Cortex of kidney (tissue), 1 donor: ENCODE measurements at places on chromosomes 5 and 9.

- no peak for DNase-seq
These were observed 7.9 kb upstream of the IER5L start for GRCh38 chr9:129185991-129186390.

- no peak for DNase-seq
These were observed 66.5 kb downstream of the COX7C start for GRCh38 chr5:86684222-86684621.

- no peak for DNase-seq
These were observed 168.8 kb upstream of the IRX2 start for GRCh38 chr5:2920312-2920711.

DNA sequence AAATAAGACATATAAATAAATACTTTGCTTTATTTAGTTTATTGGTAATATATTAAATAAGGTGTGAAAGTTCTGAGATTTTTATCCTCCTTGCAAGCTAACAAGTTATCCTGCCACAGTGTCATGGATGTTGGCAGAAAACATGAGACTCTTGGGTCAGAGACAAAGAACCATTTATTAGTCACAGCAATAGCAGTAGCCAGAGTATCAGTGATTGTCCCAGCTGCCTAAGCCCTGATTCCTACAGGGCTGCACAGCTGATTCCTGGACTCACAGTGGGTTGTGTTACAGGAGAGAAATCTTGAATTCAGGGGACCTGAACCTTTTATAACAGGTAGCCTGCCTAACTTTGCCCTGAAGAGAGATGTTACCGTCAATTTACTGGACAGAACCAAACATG, 304.5 kb upstream of the ZNF608 start:
- DNase-seq: no peak

DNA sequence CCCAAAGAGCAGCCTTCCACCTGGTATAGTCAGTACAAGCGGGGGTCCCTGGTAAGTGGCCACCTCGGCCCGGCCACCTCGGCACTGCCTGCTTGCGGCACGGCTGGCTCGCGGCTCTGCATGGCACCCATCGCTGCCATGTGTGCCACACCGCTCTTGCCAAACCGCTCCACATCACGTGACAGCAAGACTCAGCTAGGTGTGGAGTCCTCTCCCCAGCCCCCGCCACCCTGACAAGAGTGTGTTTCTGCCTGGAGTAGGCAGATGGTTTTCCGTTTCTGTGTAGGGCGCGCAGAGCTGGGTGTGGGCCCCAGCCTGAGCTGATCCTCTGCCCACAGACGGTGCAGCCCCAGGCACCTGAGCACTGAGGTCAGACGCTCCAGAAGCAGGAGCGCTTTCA, 50.5 kb upstream of the FCN2 start:
- DNase-seq: no peak

DNA sequence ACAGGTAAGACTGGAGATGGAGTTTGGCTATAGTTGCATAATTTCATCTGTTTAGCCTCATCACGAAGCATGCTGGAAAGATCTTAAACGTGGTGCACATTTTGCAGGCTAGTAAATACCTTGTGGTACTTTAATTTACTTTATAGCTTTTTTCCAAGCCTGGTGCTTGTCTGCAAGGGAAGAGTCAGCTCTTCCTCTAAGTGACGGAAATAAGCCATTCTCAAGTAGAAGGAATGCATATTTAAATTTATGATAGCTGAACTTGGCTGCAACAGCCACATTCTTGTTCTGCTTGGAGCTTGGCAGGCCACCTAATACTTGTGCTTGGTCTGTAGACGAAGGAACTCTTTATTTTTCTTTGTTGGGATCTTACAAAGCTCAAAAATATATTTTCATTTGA, 188.0 kb upstream of the PIK3R1 start:
- no peak for DNase-seq

- DNase-seq: no peak
These were observed 3.2 kb upstream of the FUBP3 start for GRCh38 chr9:130576176-130576575.

- DNase-seq: no peak
These were observed 105.8 kb upstream of the SMARCA2 start for GRCh38 chr9:1909322-1909721.

- DNase-seq: no peak
These were observed 744.2 kb downstream of the MTRR start for GRCh38 chr5:8613078-8613685.

GRCh38 chr5:82019342-82020138, 47.7 kb downstream of the ATG10 start:
- DNase-seq: no peak

DNA sequence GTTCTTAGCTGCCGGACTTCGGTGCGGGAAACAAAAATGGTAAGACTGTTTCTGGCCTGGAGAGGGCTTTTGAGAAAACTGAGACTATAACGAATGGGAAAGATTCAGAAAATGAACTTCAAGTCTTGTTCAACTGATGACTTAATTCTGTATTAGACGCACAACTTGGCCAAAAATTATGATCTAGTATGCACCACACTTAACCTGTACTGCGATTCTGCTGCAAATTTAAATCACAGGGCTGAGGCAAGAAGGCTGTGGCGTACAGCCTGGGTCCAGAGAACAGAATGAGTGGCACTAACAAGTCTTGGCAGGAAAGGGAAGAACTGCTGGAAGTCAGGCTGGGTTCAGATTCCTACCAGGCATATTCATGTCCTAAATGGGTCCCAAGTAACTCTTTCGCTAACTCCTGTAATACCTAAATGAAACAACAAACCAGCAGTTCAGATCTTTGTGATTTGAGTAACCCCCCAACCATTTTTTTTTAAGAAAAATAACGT, 781 bp upstream of the COL23A1 start:
- no peak for DNase-seq

- no peak for DNase-seq
These were observed 2.3 kb downstream of the CCNI2 start for GRCh38 chr5:132749506-132749905.

DNA sequence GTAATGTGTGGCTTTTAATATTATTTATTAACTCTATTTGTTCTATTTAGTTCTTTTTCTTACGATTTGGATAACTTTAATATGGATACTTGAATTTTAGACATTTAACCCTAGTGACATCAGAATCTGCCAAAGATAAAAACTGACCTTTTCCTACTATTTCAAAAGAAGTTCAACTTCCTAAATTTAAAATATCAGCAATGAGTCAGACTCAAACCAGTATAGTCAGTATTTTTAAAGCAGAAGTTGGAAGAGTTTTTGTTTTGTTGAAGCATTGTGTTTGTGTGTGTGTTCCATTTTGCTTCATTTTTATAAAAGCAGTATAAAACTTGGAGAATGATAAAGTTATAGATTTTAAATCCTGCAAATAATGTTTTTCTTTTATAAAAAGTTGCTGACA, 251.8 kb upstream of the RASA1 start:
- no peak for DNase-seq

GRCh38 chr5:81838307-81838906, 87.5 kb upstream of the SSBP2 start:
- DNase-seq: no peak

DNA sequence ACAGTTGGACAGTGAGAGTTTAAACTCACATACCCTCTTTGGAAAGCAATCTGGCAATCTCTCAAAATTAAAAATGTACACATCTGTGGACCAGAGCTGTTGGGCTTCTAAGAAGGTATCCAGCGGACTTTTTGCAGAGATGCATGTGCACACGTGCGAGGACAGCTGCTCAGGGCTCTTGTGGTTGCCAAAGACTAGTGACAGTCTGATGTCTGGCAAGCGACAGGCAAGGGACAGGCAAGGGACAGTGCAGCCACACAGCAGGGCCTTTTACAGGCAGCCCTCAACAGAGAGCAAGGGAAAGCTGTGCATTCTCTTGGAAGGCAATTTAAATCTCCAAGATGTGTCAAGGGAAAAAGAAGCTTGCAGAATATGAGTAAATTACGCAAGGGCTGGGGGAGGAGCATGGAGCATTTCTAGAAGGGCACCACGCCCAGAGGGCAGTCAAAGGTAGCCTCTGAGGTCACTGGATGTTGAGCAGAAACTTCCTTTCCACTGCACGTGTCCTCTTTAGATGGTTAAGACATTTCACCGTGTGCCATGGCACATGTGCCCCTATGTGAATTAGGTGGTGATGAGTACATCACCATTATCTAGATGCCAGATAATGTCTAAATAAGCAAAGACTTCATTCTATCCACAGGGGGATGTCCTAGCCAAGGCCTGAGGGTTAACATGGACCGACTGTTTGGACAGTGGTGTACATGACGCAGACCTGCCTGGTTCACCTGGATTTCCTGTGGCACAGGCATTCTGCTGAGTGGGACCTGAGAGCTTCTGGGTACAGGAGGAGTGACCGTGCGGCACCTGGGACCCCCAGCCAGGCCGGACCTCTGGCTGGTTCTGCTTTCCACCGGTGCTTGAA, 9.1 kb downstream of the GFPT2 start:
- no peak for DNase-seq

GRCh38 chr5:157915638-157916037, 56.7 kb upstream of the CLINT1 start:
- DNase-seq: no peak

DNA sequence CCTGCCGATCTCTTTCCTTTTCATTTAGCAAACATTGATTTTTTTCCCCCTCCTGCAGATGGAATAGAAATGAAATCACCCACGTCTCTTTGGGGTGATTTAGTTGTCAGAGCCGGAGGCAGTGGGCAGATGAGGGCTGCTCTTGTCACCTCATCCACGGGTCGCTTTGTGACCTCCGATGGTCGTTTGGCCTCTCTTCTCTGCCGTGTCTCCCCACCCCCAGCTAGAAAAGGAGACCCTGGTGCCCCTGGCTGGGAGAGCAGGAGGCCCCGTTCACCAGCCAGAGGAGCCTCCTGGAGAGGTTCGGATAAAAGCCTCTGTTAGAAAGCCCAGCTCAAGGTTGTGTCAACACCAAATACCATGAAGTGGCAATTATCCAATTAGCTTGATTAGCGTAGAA, 21.6 kb upstream of the RXRA start:
- DNase-seq: no peak

- no peak for DNase-seq
These were observed 1510.1 kb downstream of the MAT2B start for GRCh38 chr5:165015547-165015946.

DNA sequence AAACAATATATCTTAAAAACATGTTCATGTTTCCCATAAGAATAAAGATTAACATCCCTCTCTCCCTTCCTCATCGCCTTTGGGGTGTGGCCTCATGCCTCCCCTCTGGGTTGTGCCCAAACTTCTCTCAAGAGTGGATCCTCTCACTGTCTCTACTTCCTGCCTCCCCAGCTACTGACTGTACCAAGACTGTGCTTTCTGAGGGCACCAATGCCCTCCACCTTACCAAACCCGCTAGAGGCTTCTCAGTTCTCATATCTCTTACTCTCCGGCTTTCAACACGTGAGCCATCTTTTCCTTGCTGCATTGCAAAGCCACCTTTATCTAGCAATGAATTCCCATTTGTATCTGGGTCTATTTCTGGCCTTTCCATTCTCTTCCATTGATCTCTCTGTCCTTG, 34.4 kb upstream of the KCNIP1 start:
- DNase-seq: no peak

DNA sequence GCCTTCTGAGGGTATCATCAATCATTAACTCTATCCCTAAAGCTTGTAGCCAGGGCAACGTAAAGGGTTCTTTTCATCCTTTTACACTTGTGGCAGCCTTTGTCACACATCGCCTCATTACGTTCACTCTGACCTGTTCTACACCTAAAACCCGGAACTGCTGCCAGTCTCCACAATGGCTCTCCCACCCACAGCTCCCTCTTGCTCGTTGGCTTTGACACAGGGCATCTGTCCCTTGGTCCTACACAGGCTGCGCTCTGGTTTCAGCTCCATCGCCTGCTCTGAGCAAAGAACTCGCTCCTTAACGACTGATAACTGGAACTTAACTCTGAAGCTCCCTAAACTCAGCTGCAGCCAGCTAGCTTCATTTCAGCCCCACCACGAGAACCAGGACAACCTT, 112.8 kb upstream of the CTNND2 start:
- DNase-seq: no peak

GRCh38 chr5:123150089-123150488, 61.0 kb downstream of the PRDM6 start:
- no peak for DNase-seq

GRCh38 chr5:31706186-31706585, 67.3 kb downstream of the PDZD2 start:
- no peak for DNase-seq

- DNase-seq: no peak
These were observed 34.8 kb downstream of the ITGA2 start for GRCh38 chr5:53023969-53024368.

DNA sequence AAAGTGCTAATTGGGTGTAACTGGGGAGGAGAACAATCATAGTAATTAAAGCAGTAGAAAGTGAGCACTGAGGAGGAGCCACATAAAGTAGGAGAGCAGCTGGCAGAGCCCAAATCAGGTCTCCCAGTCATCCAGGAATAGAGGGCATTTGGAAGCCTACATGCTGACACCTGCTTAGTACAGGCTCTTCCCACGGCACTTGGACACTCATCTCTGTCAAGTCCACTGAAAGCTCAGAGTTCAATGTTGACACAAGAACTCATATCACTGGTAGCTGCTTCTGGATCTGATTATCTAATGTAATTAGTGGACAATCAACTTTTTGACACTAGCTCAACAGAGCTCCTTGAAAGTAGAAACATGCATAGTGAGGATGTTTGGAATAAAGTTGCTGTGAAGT, 45.9 kb upstream of the PCSK1 start:
- DNase-seq: no peak

GRCh38 chr5:72814864-72815263, 1.6 kb upstream of the TNPO1 start:
- no peak for DNase-seq

DNA sequence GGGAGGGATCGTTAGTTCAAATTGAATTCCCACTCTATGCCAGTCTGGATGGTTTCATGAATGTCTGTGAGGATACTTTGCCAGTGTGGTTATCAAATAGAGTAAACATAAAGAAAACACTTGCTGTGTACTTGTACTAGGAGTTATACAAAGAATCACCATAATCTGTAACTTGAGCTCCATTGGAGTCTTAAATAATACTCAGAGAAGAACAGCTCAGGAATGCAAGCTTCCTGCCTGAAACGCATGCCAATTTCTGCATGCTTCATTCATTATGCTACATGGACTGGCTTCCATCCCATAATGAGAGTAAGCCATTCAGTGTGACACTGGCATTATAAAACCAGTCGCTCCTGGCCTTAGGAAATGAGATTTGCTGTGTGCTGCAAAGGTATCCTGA, 351.4 kb downstream of the SEMA5A start:
- DNase-seq: no peak

- DNase-seq: no peak
These were observed 40.8 kb downstream of the LIFR start for GRCh38 chr5:38515646-38516045.
